Adipocyte (in vitro differentiated cells): ENCODE measurements at places on chromosomes 6 and 20.
A peak's percentile ranks its signal among the peaks of the same experiment; 100 is the strongest.

GRCh38 chr6:166655713-166656229 is 28.7 kb upstream of the RPS6KA2 start:
- no peak for DNase-seq

DNA sequence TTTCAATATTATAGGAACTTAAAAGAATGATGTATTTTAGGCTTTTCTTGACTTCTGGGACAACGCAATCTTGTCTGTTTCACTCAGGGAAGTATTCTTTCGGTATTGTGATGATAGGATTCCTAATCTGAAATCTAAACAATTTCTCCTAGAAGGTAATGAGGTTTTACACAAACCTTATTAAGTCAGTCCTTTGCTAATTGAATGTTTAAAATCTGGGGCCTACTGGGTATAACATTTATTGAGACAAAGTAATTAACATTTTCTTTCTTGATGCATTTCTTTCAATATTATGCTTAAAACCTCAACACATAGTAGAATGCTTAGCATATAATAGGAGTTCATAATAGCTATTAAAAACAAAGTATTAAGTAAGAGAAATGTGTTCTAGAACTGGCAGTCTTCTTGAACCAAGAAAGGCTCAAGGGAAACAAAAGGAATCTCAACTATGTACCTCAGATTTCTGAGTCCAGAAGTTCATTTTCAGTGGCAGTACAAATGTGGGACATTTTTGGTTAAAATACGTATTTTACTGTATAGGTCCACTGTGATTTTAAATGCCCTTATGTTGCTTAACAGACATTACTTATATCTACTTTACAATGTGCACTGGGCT is 121.4 kb upstream of the BMP2 start:
- no peak for DNase-seq

DNA sequence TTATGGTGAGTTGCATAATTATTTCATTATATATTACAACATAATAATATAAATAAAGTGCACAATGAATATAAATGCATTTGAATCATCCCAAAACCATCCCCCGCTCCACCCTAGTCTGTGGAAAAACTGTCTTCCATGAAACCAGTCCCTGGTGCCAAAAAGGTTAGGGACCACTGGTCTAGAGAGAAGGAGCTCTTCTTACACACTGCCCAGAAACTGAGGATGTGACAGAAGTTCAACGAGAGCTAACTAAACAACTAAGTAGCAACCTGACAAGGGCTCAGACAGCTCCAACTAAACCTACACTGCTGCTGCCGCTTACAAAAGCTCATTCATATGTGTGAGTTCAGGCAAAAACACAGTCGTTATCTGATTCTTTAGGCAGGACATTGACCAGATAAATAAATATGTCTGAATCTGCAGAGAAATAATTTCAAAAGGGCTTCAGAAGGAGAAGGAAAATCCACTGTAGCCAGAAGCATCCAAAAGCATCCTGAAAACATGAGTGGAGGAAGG is 125.9 kb downstream of the ATXN1 start:
- DNase-seq = no peak

GRCh38 chr6:5205035-5205507 is 55.7 kb downstream of the LYRM4 start:
- no peak for DNase-seq

DNA sequence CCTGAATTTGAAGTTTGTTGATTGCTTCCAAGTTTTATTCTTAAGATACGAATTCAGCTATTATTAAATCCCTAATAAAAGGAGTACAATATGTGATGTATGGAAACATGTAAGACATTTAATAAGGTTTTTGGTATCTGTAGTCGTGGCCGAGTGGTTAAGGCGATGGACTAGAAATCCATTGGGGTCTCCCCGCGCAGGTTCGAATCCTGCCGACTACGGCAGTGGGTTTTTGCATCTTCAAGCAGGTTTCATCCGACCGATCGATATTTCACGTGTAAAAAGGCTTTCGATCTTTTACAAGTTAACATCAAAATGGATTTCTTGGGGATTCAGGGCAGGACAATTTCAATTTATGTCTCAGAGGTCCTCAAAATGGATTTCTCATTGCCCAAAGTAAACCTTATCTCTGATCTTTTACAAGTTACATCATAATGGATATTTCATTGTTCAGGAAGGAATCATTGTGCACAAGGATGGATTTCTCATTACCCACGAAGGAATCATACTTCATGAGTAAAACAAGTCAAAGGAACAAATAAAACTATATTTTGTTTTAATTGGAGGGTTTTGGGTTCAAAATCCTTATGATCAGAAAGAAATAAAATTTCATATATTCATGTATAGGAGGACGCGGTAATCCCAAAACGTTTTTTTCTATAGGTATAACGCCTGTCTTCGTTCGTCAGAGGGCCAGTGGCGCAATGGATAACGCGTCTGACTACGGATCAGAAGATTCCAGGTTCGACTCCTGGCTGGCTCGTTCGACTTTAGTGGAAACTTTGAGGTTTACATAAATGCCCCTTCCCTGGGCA is 37.3 kb upstream of the BTN3A2 start:
- DNase-seq = peak; percentile 84

GRCh38 chr6:167127785-167128531 is 5.1 kb downstream of the CCR6 start:
- DNase-seq = no peak

DNA sequence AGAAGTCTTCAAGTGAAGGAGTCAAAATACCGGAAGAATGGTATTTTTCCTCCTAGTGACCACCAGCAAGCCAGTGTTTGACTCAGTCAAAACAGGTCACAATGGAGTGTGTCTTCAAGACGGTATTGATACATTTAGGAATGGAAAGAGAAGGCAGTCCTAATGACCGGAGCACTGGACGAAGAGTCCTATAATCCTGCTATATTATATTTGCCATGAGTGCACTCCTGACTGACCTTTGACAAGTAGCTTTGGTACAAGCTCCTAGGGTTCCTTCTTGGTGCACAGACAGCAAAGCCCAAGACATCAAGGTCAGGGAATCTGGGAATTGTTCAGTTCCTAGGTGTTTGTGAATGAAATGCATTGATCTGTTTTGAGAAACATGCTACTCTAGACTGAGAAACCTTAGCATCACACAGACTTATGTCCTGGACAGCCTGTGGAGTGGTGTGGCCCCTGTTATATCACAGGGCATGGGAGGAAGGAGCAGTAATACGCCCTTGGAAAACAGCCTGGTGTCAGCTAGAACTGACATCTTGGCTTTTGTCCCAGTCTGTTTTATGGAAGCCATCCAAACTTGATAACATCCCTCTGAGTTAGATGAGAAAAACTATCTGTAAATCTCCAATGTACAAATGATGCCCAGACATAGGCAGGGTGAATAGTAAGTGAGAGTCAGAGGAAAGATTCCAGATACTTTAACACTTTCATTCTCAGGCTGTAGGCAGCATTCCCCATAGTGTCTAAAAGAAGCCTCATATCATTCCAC is 18.5 kb downstream of the NOX3 start:
- DNase-seq = peak; percentile 9

DNA sequence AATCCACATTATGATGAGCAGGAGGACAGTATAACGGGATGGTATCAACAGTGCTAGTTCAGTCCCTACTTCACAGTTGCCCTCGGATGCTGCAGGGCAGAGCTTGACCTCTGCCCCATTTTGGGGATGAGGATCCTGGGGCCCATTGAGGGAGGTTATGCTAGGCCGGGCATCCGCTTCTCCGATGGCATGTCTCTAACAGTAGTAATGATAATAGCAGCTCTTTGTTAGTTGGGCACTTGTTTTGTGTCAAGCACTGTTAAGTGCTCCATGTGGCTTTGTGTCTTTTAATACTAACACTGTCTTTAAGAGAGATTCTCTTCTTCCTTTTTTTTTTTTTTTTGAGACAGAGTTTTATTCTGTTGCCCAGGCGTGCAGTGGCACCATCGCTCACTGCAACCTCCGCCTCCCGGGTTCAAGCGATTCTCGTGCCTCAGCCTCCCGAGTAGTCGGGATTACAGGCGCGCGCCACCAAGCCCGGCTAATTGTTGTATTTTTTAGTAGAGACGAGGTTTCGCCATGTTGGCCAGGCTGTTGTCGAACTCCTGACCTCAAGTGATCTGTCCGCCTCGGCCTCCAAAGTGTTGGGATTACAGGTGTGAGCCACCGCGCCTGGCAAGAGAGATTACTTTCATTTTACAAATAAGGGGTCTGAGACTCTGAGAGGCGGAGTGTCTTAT is 1.1 kb downstream of the MAPRE1 start:
- peak; percentile 48 for DNase-seq

- DNase-seq = no peak
Measured at GRCh38 chr20:44587035-44587980, 4.9 kb downstream of the PKIG start.

GRCh38 chr6:37779111-37779800 is 40.3 kb upstream of the ZFAND3 start:
- peak; percentile 29 for DNase-seq

GRCh38 chr20:4026093-4026601 is 10.8 kb upstream of the RNF24 start:
- peak; percentile 85 for DNase-seq

DNA sequence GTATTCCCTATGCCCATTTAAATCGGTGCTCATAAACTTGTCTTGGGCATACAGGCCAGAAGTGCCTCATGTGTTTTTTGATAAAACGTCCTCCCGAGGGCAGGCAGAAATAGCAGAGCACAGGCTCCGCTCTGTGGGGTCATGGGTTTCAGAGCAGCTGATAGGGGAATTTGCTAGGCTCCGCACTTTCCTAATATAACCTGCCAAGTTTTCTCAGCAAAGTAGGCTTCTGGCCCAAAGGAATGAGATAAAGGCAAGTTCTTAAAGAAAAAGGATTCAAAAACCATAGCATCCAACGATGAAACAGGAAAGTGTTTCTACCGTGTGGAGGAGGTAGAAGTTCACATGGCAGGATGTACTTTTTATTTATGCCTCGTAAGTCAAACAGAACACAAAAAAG is 69.8 kb upstream of the RALGAPA2 start:
- DNase-seq = no peak

- no peak for DNase-seq
Measured at GRCh38 chr6:116196841-116197240, 57.0 kb downstream of the TSPYL4 start.

DNA sequence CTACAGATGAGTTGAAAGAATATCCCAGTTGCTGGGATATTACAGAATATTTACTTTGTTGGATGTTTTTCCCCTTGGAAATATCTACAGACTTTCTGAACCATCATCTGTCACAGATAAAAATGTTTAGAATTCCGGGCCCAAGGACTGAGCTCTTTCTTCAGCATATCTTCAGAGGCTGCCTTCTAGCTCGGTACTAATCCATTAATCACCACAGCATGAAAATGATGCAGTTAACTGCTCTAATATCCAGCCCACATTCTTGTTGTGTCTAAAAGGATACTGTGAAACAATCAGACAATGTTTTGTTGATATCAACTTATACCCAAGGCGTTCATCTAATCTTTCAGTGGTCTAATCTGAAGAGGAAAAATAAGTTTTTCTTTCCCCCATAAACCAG is 247.4 kb downstream of the TBC1D32 start:
- DNase-seq = no peak

DNA sequence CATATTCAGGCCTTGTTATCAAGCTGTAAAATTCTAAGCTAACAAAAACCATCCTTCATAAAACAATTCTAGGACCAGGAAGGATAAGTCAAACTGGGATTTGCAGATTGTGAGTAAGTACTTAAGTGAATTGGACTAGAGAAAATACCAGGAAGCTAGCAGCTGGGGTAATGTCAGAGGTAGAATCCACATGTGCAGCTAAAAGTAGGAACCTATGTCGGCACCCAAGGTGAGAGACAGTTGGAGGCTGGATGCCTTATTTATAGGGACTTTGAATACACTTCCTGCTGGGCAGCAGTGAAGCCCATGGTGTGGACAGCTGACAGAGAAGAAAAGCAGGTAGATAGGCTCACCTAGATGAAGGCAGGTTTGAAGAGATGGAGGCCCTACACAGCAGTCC is 127.3 kb downstream of the FLRT3 start:
- DNase-seq = no peak

DNA sequence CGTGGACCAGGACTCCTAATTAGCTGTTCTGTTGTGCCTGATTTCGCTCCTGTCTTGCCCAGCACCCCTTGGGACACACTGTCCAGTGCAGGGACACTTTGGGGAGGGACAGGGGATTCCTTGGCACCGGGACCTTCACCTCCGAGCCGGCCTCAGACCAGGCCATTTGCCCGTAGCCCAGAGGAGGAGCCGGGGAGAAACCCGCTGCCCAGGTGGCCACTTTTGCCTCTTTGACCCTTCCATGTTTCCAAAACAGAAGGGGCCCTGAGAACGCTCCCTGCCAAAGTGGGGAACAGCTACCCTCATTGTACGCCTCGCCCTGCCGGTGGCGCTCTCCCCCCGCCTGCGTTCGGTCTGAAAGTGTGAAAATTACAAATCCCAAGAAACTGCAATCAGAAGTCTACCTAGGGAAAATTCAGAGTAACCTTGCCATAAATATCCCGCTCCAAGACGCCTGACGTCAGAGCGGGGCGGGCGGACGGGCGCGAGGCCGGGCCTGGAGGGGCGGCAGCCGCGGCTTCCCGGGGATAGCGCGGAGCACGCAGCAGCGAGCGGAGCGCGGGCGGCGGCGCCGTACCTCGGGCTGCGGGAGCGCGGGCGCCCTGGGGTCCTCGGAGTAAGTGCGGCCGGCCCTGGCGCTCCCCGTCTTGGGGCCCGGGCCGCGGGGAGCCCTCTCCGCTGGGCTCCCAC is at the start of gene DAAM2:
Gene DAAM2 (plus strand): TSS at position 527 of the 690 bp plus-strand sequence. CDS start 63,927 bp downstream, outside the sequence.
- DNase-seq = peak; percentile 87

GRCh38 chr6:84260196-84260595 is 32.8 kb upstream of the CEP162 start:
- no peak for DNase-seq

DNA sequence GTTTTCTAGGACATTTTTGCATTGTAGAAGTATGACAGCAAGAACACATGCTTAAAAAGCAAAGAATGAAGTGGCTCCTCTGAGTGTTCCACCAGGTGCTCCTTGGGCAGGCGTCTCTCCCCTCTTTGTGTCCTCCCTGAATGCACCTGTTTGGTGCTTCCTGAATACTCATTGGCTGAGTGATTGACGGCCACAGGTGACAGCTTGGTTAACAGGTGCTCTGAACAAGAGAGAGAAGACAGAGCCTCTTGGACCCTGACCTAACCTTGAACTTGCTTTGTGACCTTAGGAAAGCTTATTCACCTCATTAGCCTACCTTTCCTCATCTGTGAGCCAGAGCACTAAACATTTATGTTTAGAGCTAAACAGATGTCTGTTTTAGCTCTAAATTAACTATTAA is 93.7 kb downstream of the TULP4 start:
- DNase-seq = no peak

- peak; percentile 56 for DNase-seq
Measured at GRCh38 chr20:25247518-25247955, 348 bp upstream of the PYGB start.

- DNase-seq = no peak
Measured at GRCh38 chr6:44180886-44181285, 22.3 kb downstream of the CAPN11 start.

- DNase-seq = no peak
Measured at GRCh38 chr20:5141615-5142014, 14.8 kb downstream of the CDS2 start.

GRCh38 chr6:157172231-157172701 is 151.1 kb downstream of the TMEM242 start:
- no peak for DNase-seq

GRCh38 chr6:4614637-4615036 is 161.6 kb upstream of the CDYL start:
- no peak for DNase-seq
